ELF-1 (cell line): ENCODE measurements at places on chromosomes 5 and 9.
A peak's percentile ranks its signal among the peaks of the same experiment; 100 is the strongest.

GRCh38 chr5:34562791-34563190, 93.3 kb upstream of the RAI14 start:
- no peak for DNase-seq

DNA sequence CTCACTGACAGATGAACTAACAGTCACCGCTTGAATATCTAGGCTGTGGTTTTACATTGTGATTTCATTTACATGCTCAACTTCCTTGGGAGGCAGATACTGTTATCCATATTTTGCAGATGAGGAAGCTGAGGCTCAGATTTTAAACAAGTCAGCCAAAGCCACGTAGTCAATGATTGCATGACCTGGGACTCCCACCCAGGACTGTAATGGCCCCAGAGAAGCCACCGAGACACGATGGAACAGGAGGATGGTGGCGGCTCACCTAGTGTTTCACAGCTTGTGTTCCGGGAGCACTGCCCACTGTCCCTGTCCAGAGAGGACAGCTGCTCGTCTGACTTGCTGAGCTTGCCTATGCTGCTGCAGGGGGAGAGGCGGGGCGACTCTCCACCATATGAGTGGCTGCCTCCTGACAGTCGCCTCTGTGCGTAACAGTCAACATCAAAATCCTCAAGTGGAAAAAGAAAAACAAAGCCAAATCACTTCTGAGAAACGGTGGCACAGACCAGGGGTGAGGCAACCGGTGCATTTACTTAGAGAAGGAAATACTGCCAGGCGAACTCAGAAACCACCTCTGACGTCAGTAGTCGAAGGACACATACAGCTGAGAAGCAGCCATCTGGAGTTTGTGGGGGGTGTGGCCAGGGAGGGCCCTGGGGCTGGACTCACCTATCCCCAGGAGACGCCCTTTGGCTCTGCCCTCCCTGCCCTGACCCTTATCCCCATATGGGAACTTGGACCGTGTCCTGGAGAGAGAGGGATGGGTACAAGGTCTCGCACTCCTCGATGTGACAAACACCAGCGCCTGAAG, 82.5 kb downstream of the PRRT1B start:
- DNase-seq = peak; percentile 41

GRCh38 chr5:39906146-39906545, 481.4 kb upstream of the DAB2 start:
- DNase-seq = no peak

- peak; percentile 27 for DNase-seq
Observed at GRCh38 chr5:71873191-71873591, 154.1 kb downstream of the CARTPT start.

GRCh38 chr5:41893074-41893851, 10.9 kb upstream of the RIMOC1 start:
- no peak for DNase-seq

- no peak for DNase-seq
Observed at GRCh38 chr5:158294701-158295100, 435.8 kb upstream of the CLINT1 start.

- DNase-seq = no peak
Observed at GRCh38 chr9:128415281-128415680, 5.4 kb upstream of the CERCAM start.

- DNase-seq = no peak
Observed at GRCh38 chr9:33750307-33750838, 45.0 kb upstream of the PRSS3 start.

DNA sequence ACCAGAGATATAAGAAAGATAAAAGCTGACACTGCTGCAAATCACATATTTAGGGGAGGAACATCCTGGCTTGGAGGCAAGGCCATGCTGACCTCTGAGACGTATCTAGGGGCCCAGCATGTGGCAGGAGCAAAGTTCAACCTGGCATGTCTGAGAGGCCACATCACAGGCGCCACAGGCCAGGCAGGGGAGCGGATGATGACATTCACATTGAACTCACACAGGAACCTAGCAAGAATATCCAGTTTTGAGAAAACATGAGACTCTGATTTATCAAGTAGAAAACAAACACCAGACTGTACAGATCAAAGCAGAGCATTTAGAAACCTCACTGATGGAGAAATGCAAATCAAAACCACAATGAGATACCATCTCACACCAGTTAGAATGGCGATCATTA, 64.2 kb upstream of the STK32A start:
- no peak for DNase-seq

DNA sequence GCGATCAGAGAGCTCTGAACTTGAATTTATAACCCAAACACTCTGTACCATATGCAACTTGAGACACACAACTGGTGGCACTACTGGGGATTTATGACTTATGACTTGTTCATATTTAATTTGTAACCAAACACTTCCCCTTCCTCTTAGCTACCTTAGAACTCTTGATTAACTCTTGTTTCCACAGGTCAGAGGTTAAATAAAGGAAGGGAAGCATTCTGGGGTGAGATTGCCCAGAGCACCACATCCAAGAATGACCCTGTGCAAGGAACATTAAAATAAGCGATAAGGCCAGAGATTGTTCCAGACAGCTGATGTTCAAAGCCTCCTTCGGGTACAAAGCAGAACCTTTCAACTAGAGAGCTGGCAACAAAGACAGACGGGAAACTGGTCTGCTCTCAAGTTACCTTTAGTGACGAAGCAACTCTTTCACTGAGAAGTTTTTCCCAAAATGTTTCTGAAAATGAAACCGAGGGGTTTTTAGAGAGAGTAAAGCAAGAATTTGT, 242.6 kb downstream of the DENND1A start:
- no peak for DNase-seq

DNA sequence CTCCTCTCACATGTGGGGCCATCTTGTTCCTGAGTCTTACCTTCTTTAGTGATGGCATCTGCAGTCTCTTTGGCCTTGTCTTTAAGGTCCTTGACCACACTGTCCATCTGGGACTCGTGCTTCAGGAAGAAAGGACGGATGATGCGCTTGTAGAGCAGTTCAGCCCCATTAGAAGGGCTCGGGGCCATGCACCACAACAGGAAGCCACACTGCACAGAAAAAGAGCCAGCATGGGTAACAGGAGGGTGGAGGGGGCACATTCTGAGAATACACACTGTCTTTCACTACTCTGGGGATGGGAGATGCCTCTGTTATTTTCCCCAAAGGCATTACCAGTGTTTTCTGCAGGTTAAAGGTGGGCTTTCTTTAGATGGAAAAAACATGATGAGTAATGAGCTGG, 25.9 kb downstream of the SRP19 start:
- no peak for DNase-seq

DNA sequence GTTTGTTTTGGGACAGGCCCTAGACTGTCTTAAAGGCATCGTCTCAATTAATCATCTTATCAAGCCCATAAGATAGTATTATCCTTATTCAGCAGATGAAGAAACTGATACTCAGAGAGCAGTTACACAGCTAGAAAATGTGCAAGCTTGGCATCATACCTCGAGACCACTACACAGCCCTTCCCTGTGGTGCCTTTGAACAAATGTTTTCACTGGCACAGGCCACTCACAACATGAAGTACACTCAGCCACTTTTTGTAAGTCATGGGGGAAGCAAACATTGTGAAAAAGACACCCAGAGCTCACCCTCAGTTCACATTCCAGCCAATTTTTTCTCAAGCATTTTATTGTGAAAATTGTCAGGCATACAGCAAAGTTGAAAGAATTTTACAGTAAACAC, 122.5 kb downstream of the WDR41 start:
- DNase-seq = no peak

DNA sequence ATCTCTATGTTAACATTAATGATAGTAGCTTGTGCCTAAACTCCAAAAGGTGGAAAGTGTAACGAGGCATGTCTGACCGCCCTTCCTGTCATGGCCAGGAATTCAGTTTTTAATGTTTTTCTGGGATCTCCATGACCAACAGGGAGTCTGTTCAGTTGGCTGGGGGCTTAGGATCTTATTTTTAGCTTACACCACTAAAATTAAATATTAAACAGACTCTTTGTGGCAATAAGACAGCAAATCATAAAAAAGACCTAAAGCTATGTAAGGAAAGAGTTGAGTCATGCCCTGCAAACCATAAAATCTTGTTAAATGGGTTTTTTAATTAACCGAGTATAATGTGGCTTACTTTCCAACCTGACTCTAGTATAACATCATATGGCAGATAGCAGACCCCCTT, 247.8 kb downstream of the DIRAS2 start:
- DNase-seq = no peak

GRCh38 chr5:96172436-96172835, 210.8 kb upstream of the ELL2 start:
- DNase-seq = no peak

- no peak for DNase-seq
Observed at GRCh38 chr9:109590966-109591365, 92.9 kb upstream of the PTPN3 start.

DNA sequence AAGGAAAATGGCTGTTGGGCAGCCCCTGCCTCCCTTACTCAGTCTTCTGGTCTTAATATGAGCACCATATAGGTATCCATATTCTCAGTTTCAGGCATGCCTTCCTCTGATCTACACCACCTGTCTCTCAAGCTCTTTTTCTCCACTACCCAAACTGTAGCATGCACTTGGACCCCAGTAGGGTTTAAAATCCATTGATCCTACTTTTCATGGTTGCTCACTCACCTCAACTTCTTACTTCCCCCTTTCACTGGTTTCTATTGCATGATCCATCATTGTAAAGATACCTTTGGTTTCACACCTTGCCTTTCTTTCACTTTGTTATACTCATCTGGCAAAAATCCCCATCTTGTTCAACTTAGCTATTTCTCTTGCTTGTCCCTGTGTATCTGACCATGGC, 159.4 kb downstream of the KDM4C start:
- DNase-seq = no peak

GRCh38 chr5:169703813-169704212, 66.7 kb downstream of the DOCK2 start:
- DNase-seq = no peak

GRCh38 chr9:2015581-2016407, 647 bp downstream of the SMARCA2 start:
- peak; percentile 67 for DNase-seq

DNA sequence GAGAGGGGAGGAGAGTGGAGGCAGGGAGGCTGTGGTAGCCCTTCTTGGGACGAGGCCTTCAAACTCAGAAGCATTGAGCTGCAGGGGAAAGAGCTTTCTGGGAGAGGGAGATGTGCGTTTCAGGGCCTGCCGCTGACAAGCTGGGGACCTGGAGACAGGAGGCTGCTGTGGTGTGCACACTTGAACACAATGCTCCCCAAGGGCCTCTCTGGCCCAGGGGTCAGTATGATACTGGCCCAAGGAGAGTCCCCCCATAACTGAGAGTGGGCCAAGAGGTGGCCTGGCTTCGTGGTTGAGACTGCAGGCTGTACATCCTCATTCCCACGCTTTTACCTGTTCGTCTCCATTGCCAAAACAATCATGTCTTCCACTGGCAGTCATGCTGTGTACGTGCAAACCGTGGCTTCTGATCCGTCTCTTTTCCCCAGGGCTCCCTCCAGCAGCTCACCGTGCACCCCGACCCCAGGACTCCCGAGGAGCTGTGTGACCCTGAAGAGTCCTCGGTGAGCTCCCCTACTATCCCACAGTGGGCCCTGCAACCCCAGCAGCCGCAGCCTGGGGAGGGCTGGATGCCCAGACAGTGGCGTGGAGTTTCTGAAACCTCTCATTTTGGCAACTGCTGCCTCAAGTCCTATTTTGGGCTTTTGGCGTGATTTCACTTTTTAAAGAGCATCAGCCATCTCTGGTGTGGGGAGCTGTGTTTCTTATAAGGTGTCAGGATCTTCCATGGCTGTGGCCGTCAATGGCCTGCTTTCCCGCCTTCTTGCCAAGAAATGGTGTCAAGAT, 43.4 kb downstream of the COL15A1 start:
- DNase-seq = no peak

GRCh38 chr5:37637165-37637845, 202.5 kb downstream of the GDNF start:
- no peak for DNase-seq

DNA sequence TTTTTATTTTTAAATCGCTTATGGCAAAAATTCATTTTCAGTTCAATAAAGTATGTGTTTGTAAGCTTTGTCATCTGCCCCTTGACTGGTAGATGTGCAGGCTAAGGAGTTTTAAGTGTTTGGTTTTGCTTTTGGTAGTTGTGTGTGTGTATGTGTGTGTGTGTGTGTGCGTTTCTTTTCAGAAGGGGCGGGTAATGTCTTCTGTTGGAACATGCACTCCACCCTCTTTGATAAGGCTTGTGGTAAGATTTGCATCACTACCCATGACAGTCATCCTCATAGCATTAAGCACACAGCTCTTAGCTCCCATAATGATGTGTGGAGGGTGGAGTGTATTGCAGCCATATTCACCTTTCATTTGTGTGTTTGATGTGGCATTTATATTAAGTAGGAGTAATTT, 92.1 kb upstream of the FSD1L start:
- DNase-seq = no peak

DNA sequence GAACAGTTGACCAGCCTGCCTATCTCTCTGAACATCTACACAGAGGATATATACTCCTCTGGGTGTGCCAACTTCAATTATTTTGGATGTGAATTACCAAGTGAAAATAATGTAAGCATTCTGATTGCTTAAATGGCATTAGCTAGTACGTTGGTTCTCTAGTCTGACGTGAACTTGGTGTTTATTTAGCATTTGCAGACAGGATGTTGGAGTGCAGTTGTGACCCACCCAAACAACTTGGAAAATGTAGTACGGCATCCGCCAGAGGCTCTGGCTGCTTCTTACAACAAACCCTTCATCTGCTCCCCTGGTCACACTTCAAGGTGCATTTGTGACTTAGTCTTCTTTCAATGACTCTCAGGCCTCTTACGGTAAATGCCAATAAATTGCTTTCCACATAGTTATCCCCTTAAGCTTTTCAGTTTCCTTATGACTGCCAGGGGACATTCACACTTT, 616.6 kb downstream of the PDE4D start:
- no peak for DNase-seq

DNA sequence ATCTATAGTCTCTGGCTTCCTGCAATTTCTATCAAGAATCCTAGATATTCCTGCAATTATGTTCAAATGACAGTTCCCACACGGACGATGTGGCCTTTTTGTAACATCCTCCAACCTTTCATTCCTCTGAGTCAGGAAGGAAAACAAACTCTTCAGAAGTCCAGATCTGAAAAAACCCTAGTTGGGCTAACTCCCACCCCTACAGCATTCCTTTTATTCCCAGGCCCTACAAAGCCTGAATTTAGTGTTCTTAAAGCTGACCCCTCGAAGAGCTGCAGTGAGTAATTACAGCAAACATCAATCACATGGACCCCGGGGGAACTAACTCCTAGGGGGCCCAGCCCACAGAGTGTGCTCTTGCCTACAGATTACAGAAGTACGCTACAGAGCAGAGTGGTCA, 99.7 kb downstream of the SERINC5 start:
- DNase-seq = peak; percentile 88

GRCh38 chr5:115333164-115333563, 36.7 kb upstream of the CCDC112 start:
- DNase-seq = peak; percentile 10

GRCh38 chr5:178231539-178232123, 971 bp downstream of the PHYKPL start:
- DNase-seq = no peak
